ENCODE measurements at places on chromosomes 2 and 18.

DNA sequence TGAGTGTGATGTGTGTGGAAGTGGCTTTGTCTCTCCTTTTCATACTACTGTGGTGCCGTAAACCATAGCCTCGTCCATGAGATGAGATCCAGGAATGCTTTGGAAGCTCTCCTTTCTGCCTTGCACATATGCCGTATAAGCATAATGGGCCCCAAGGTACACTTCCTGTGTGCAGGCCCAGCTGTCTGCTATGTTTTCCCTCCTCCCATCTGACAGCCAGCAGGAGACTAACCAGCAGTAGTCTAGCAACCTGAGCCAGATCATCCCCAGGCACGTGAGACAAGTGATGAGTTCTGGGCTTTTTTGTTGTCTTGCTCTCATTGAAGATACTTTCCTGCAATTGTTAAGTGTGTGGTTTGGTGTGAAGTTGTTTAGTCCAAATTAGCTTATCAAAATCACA, 555.5 kb upstream of the LRRTM4 start:
- DNase-seq: no peak

- no peak for DNase-seq
These were observed 307.4 kb downstream of the NDUFA10 start for GRCh38 chr2:239717706-239718105.

GRCh38 chr18:67468038-67468437, 48.5 kb downstream of the DSEL start:
- DNase-seq: peak; percentile 0

- DNase-seq: no peak
These were observed 41.8 kb upstream of the AFF3 start for GRCh38 chr2:100184055-100184737.

DNA sequence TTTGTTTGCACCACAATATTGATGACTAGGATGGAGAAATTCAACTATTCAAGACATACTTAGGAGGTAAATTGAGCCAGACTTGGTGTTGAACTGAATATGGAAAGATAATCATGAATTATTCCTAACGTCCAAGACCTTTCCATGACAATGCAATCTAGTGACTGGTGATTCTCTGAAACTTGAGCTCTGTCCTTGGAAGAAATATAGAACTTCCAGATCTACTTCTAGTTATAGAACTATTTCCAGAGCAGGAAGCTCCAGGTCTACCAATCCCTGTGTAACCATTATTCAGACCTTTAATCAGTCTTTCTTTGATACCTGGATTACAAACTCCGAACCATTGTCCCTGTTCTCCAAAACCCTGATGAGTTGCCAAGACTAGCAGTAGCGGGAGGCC, 272.6 kb upstream of the SLC14A2 start:
- no peak for DNase-seq

DNA sequence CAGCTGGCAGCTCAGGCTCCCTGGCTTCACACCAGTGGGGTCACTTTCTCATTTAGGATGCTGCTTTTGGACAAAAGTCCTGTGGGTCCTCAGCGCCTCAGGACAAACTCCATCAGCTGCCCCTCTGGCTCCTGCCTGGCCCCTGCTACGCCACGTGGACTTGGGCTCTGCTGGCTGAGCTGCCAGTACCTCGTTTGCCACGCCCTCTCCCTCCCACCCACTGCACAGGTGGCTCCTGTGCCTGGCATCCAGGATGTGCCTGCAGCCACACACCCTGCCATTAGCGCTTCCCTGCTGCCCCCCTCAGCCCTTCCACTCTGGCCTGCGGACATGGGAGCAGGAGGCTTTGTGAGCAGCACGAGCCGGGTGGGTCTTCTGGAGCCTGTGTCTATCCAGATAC, 118.9 kb downstream of the ZNF236 start:
- no peak for DNase-seq

DNA sequence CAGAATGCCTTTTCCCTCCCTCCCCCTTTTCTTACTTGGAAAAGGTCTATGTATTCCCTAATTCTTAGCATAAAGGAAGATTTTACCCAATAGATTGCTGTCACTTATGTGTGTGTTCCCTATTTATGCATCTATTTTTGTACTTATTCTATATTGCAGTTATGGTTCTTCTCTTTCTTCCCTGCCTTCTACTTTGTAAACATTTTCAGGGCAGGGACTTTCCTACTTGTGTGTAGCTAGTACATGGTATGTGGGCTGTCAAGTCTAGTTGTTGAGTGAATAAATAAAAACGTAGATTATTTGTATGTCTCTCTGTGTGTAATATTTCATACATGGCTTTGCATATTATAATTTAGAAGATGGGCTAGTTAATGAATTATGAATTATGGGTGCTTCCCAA, 45.3 kb downstream of the PSMD14 start:
- DNase-seq: no peak

DNA sequence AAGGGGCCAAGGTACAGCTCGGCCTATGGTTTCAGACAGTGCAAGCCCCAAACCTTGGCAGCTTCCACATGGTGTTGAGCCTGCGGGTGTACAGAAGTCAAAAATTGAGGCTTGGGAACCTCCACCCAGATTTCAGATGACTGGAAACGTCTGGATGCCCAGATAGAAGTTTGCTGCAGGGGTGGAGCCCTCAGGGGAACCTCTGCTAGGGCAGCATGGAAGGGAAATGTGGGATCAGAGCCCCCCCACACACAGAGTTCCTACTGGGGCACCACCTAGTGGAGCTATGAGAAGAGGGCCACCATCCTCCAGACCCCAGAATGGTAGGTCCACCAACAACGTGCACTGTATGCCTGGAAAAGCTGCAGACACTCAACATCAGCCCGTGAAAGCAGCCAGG, 15.0 kb upstream of the DNAH7 start:
- no peak for DNase-seq
